Activated T-helper 1 cell treated with anti-CD3 and anti-CD28 coated beads, Interleukin-2, amount 50 U/mL, for 16 hours (primary cell): ENCODE measurements at places on chromosomes 1 and 21.

DNA sequence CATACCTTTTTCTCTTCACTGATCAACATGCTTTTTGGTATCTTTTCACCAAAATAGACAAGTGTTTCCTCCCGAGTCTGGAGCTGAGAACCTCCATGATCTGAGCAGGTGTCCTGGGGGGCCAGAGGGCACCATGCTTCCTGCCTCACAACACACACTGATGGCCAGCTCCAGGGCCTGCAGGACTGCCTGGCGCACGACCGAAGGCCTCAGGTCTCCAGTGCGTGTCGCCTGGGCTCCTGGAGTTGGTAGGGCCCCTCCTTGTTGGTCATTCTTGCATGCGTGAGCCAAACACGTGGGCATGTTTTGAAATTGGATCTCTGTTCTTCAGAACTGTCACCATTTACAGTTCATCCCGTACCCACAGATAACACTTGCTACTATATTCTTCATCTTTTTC is 64.4 kb downstream of the SLC37A1 start:
- no peak for DNase-seq

DNA sequence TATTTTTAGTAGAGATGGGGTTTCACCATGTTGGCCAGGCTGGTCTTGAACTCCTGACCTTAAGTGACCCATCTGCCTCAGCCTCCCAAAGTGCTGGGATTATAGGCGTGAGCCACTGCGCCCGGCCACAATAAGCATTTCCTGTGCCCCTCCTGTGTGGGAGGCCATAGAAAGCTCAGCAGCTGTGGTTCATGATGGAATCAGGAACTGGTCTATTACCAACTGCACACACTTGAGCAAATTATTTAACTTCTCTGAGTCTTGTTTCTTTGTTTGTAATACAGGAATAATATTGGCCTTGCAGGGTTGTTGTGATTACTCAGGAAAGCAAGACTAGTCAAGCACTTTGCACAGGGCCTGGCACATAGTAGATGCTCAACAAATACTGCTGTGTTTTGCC is 15.0 kb downstream of the RHBG start:
- no peak for DNase-seq

DNA sequence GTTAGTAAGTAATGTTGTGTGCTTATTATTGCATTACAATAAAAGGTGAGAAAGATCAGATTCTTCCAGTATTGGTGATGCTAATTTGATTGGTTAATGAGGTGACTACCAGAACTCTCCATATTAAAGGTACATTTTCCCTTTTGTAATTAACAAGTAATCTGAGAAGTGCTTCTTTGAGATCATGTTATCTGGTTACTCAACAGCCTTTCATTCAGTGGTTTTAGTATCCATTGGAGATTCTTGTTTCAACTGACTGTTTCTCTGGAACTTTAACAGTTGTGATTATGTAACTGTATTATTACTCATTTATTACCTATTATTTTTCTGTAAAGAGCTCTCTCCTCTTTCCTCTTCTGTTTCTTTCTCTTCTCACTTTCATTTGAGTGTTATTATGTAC is 86.7 kb downstream of the PEX14 start:
- DNase-seq = no peak

- DNase-seq = no peak
These were observed 282.9 kb downstream of the SEC16B start for GRCh38 chr1:177686933-177687332.

DNA sequence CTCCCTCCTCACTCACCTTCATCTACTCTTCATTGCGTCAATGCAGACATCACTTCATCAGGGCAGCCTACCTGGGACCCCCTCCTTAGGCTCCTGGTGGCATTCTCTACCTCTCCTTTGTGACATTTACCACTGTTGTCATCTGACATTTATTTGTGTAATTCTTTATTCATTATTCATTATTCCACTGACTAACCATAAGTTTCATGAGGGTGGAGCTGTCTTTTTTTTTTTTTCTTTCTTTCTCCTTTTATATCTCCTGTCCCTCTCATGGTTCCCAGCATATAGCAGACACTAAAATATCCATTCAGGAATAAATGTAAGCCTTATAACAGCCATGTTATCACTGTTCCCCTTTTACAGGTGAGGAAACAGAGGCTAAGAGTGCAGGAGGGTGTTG is 126.8 kb downstream of the KAZN start:
- no peak for DNase-seq
